ENCODE measurements at places on chromosomes 2 and 18. TPM values are rescaled to one million over a fixed set of nuclear protein-coding genes. Genes with fewer than 3 reads are reported as not detected.

The FN1 gene
- total RNA-seq, result 3,444 TPM

DNA sequence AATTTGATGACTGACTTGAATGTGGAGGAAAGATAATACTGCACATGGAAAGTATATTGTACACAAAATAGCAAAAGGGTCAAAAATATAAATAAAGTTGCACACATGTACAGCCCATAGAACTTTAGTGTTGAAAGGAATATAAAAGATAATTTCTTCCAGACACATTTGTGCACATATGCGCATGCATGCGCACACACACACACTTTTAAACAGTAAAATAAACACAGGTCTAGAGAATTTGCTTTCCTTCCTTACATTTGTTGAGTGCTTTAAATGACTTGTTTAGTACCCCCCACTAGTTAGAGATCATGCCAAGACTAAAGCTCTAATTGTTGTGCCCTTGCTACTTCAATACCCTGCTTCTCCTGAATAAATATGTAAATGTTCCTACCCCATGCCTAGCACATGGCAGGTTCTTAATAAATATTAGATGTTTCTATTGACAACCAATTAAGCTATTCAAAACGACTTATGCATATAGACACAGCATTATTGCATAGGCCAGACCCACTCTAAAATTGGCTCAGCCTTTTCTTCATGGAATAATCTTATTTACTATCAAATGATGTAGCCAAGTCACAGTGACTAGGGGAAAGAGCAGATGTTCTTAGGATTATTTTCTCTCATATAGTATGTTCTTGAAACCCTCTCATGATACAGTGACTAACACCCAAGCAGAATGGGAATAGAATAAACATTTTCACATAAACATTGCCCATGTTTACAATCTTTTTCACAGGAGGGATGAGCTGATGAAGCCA lies 165.5 kb upstream of the ACVR2A start:
- no peak for DNase-seq
- H3K4me3 ChIP-seq, result no peak overlapping the region
- no peaks in the 10 kb centered on the region for H3K27me3 ChIP-seq
- H3K36me3 ChIP-seq, result no peaks in the 10 kb centered on the region

DNA sequence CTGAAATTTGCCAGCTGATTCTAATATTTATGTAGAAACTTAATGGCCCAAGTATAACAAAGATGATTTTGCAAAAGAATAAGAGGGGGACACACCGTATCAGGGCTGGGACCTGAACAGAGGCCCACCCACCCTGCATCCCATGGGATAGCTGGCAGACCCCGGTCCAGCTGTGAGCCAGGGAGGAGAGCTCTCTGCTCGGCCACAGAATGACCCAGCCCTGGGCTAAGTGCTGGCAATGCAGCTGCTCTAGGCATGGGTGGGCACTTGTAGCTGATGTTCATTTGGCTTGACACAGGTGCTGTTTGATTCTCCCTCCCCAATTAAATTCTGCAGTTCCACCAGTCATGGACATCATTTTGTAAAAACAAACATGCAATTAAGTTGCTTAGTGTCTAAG lies 522.8 kb upstream of the RAB6C start:
- no peak overlapping the region for H3K4me3 ChIP-seq
- no peaks in the 10 kb centered on the region for H3K4me1 ChIP-seq
- DNase-seq, result no peak
- no peak overlapping the region for H3K27ac ChIP-seq
- H3K27me3 ChIP-seq, result no peaks in the 10 kb centered on the region

DNA sequence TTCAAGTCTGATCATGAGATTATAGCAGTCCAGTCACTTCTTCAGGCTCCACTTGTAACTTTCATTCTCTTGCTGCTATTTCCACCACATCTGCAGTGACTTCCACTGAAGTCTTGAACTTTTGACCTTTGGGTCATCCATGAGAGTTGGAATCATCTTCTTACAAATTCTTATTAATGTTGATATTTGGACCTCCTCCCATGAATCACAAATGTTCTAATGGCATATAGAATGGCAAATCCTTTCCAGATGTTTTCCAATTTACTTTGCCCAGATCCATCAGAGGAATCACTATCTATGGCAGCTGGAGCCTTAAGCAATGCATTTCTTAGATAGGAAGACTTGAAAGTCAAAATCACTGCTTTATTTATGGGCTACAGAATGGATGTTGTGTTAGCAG lies 159.4 kb downstream of the LTBP1 start:
- no peaks in the 10 kb centered on the region for H3K27me3 ChIP-seq
- no peak overlapping the region for H3K4me3 ChIP-seq
- no peak overlapping the region for H3K27ac ChIP-seq
- no peak for DNase-seq

DNA sequence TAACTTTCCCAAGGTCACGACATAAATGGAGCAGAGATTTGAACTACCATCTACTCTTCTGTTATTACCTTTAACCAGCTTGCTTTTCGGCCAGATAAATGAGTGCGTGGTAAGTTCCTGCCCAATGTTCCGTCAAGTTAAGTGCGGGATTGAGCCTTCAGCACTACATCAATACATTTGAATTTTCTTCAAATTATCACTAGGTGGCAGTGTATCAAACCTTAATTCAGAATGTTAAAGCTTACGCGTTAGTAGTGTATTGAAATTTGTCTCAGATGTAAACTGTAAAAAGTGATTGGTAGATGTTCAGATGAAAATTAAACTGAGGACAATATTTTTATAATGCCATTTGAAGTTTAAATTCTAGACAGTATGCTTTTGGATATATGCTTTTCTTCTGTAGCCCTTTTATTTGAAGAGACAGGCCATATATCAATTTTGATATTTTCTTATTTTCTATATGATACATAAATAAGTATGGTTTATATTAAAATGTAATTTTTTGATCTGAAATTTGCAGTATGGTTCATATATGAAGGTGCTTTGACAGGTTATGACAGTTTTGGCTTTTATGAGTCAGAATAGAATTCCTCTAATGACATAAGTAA lies 681.3 kb downstream of the ADCYAP1 start:
- DNase-seq, result peak; percentile 25
- no peaks in the 10 kb centered on the region for H3K4me1 ChIP-seq
- H3K4me3 ChIP-seq, result no peak overlapping the region
- H3K36me3 ChIP-seq, result no peaks in the 10 kb centered on the region

The CCDC141 gene
- total RNA-seq, result 0.17 TPM

DNA sequence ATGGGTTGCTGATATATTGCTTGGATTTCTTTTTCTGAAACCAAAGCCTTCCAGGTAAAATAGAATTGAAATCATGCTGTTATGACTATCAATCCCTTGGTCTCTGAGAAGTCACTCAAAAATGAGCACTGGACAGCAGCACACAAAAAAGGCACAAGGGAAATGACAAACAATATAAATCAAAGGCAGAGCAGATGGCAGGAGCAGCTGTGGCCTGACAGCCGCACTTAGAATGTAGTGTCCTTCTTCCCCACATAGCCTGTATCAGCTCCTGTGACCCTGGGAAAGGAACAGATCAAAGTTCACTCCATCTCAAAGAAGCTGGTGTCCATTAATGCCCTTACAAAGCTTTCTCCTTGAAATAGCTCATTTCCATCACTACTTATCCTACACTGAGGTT lies 326.7 kb downstream of the SUCLG1 start:
- H3K4me3 ChIP-seq, result no peak overlapping the region
- DNase-seq, result no peak
- no peaks in the 10 kb centered on the region for H3K4me1 ChIP-seq
- no peak overlapping the region for H3K27ac ChIP-seq

DNA sequence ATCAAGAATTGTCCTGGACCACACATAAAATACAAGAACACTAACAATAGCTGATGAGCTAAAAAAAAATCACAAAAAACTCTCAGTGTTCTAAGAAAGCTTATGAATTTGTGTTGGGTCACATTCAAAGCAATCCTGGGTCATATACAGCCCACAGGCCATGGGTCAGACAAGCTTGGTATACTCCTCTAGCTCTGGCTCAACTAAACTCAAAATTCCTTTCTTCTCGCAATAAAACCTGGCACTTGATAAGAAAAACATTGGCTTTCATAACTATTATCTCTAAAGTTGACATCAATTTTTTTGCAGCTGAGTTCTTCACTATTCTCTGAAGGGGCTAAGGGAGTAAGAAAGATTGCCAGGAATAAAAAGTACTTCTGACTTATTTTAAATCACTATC lies 38.3 kb downstream of the FBXO48 start:
- no peaks in the 10 kb centered on the region for H3K36me3 ChIP-seq
- H3K4me1 ChIP-seq, result no peaks in the 10 kb centered on the region
- no peak for DNase-seq
- no peak overlapping the region for H3K27ac ChIP-seq
- H3K27me3 ChIP-seq, result no peaks in the 10 kb centered on the region
- H3K4me3 ChIP-seq, result no peak overlapping the region

- DNase-seq, result no peak
- H3K4me1 ChIP-seq, result no peaks in the 10 kb centered on the region
- H3K27ac ChIP-seq, result no peak overlapping the region
- H3K36me3 ChIP-seq, result no peaks in the 10 kb centered on the region
- no peak overlapping the region for H3K4me3 ChIP-seq
- H3K27me3 ChIP-seq, result no peaks in the 10 kb centered on the region
Observed at GRCh38 chr2:198254536-198255090, 450.2 kb downstream of the PLCL1 start.

GRCh38 chr2:32787207-32787606 lies 159.4 kb downstream of the TTC27 start:
- no peaks in the 10 kb centered on the region for H3K27me3 ChIP-seq
- DNase-seq, result no peak
- H3K36me3 ChIP-seq, result no peaks in the 10 kb centered on the region
- H3K4me1 ChIP-seq, result no peaks in the 10 kb centered on the region

GRCh38 chr2:5368263-5368662 lies 323.9 kb upstream of the SOX11 start:
- no peak overlapping the region for H3K4me3 ChIP-seq
- H3K27me3 ChIP-seq, result no peaks in the 10 kb centered on the region
- H3K36me3 ChIP-seq, result no peaks in the 10 kb centered on the region
- H3K4me1 ChIP-seq, result no peaks in the 10 kb centered on the region
- DNase-seq, result no peak

DNA sequence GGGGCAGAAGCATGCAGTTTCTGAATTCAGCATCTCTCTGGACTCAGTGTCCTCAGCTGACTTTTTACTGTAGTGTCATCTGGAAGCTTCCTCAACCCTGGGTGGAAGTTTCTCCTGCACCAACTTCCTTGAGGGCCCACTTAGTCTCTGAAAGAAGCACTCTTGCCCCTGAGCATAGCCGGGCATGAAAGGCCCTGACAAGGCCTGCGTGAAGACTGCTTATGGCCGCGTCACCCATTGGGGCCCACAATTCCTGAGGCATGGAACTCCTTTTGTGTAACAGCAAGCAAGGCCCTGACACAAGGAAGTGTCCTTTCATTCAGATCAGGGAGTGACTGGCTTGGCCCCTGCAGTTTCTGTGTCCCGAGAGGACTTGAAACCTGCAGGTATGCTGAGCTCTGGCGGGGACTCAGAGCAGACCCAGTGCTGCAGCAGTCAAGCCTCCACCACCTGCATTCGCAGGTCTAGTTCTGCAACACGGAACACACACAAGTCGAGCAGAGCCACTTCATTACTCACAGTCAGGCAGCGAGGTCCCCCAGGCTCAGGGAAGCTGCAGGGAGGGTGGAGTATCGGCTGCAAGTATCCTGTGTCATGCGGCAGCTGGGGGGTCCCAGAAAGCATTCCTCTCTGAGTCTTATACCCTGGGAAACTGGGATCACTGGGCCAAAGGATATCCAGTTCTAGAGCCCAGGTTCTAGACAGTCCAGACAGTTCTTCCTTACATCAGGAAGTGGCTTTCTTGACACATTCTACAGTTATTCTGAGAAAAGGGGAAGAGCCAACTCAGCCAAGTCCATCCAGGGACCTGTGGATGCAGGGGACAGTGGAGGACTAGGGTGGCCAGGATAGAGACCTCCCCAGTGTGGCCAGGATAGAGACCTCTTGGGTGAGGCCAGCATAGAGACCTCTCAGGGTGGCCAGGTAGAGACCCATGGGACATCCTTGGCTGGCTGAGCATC lies 35.6 kb upstream of the PRLH start:
- H3K27me3 ChIP-seq, result no peaks in the 10 kb centered on the region
- H3K4me3 ChIP-seq, result no peak overlapping the region
- H3K36me3 ChIP-seq, result no peaks in the 10 kb centered on the region
- no peaks in the 10 kb centered on the region for H3K4me1 ChIP-seq
- no peak overlapping the region for H3K27ac ChIP-seq

DNA sequence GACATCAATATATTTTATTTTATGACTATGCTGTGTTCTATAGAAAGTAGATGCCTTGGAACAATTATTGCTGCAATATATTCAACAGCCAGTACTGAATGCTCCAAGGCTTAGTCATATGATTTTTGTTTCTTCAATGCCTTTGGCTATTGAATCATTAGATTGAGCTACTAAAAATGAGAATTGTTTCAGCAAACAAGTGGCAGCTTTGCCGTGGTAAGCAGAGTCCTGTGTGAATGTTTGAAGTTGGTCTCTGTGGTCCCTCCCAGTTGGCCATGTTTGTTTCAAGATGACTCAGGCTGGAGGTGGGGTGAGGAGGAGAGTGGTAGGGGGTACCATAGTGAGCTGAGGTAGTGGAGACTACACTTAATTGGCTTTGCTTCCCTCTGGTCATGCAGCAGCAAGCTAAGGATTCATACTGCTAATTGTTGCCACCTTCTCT lies 198.6 kb upstream of the EPAS1 start:
- H3K36me3 ChIP-seq, result no peaks in the 10 kb centered on the region
- no peak overlapping the region for H3K4me3 ChIP-seq
- peak; percentile 89 for DNase-seq
- H3K27ac ChIP-seq, result peak overlapping the region; percentile 72

GRCh38 chr2:12271589-12271984 lies 445.1 kb upstream of the TRIB2 start:
- DNase-seq, result no peak
- no peaks in the 10 kb centered on the region for H3K27me3 ChIP-seq
- H3K27ac ChIP-seq, result no peak overlapping the region
- H3K36me3 ChIP-seq, result no peaks in the 10 kb centered on the region

- no peak overlapping the region for H3K4me3 ChIP-seq
- H3K27ac ChIP-seq, result no peak overlapping the region
- no peaks in the 10 kb centered on the region for H3K27me3 ChIP-seq
- peaks cover 3% of the 10 kb centered on the region for H3K4me1 ChIP-seq
- no peaks in the 10 kb centered on the region for H3K36me3 ChIP-seq
Observed at GRCh38 chr2:37683241-37683640, 11.8 kb upstream of the CDC42EP3 start.

GRCh38 chr2:147846412-147847081 lies 1.7 kb downstream of the ACVR2A start:
- H3K36me3 ChIP-seq, result no peaks in the 10 kb centered on the region
- peak overlapping the region; percentile 99 for H3K4me3 ChIP-seq
- DNase-seq, result peak; percentile 15
- no peaks in the 10 kb centered on the region for H3K27me3 ChIP-seq
- H3K27ac ChIP-seq, result no peak overlapping the region

DNA sequence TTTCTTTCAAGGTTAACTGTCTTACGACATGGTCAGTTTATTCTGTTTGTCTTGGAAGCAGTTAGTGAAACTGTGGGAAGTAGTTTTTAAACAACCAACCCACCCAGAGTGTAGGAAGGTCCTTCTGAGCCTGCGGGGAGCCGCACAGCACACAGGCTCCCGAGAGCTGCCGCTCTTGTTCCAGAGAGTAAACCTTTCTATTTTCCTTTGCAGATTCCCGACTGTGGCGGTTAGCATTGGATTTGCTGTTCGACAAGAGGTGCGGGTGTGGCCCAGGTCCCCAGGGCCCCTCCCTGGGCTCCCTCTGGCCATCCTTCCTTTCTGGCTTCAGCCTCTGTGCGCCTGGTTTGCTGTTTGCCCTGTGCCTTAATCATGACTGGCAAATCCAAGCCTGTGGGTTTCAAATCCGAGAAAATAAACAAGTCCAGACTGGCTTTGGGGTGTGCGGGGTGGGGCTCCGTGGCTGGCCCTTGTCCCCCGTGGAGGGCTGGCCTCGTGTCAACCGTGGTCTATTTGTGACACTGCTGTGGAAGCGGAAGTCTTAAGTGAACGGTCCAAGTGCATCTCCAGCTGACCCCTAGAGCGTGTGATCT lies 30.7 kb downstream of the IMPA2 start:
- no peak overlapping the region for H3K27ac ChIP-seq
- H3K4me3 ChIP-seq, result no peak overlapping the region
- no peaks in the 10 kb centered on the region for H3K27me3 ChIP-seq

Measured in fibroblast of lung (primary cell).